ENCODE measurements at places on chromosomes 11 and 22.

DNA sequence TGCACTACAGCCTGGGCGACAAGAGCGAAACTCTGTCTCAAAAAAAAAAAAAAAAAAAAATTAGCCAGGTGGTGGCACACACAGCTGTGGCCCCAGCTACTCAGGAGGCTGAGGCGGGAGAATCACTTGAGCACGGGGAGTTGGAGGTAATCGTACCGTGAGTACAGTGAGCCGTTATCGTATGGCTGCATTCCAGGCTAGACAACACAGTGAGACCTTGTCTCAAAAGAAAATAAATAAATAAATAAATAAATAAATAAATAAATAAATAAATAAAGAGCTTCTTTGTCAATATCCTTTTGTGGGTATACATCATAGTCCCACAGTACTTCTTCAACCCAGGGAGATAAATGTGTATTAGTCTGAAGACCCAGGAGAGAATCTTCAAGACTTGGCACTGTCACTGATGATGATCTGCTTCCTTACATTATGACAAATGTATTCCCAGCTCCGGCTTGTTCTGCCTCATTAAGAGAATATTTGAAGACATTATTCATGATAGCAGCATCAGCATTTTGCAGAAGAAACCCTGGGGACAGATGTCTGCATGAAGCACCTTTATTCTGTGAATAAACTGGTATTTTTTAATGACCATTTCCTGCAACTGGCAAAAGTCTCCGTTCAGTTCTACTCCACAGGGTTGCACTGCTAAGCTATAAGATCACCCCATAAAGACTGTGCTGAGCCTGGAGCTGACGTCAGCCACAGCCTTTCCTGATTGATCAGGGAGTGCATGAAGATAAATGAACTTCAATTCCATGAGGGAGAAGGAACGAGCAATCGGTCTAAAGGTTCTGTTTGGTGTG lies 1.6 kb upstream of the ACY3 start:
- no peak for DNase-seq

- peak; percentile 79 for DNase-seq
Measured at GRCh38 chr11:73218106-73218829, at the start of gene P2RY2. Gene P2RY2, plus strand, starts transcription at chr11:73218281. Its CDS starts 15,879 bp downstream, at chr11:73234160.

- DNase-seq, result no peak
Measured at GRCh38 chr11:20417771-20418170, 30.3 kb downstream of the PRMT3 start.

- no peak for DNase-seq
Measured at GRCh38 chr11:35141571-35141971, 2.6 kb downstream of the CD44 start.

- no peak for DNase-seq
Measured at GRCh38 chr11:102488208-102488607, 35.6 kb upstream of the TMEM123 start.

GRCh38 chr11:106459135-106459534 lies 381.7 kb downstream of the AASDHPPT start:
- DNase-seq, result no peak

- DNase-seq, result no peak
Measured at GRCh38 chr22:20426259-20426615, 11.4 kb downstream of the SCARF2 start.

Data from ELF-1 (cell line).